Activated effector memory CD4-positive, alpha-beta T cell treated with Interleukin-2 at 50 U/mL for 16 hours (primary cell): ENCODE measurements at places on chromosomes 5 and 9.

DNA sequence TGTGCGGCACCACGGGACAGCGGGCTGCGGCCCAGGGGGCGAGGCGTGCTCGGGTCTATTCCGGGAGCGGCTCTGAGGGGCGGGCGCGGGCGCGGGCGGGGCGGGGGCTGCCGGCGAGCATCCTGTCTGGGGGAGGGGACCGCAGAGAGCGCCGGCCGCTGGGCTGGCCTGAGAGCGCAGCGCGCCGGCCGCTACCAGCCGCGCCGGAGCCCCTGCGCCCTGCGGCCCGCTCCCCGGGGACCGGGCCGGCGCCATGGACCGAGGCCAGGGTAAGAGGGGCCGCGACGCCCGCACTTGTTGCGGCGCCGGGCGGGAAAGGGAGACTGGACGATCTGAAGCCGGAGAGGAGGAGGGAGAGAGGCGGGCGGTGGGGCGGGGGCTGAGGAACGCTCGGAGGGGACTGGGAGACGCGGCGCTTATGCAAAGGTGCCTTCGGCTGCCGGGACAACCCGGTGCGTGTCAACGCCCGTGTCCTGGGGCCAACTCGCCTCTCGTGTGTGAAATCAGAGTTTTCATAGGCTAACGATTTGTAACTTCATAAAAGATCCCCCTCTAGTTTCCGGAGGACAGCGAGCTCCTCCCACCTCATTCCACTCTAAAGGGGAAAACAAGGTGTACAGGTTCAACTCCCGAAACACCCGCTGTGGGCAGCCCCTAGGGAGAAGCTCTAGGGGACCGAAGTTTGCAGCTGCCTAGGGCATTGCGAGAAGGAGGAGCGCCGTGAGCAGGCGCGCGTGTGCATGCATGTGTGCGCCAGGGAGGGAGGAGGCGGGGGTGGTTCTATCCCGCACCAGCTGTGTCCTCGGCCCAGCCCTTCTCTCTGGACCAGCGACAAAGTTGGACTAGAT is at the start of gene AFAP1L1:
Gene AFAP1L1 (plus strand): TSS at position 144 of the 848 bp plus-strand sequence. CDS start 110 bp downstream, at position 254.
- no peak for DNase-seq

GRCh38 chr5:33994845-33995244 is 10.4 kb upstream of the SLC45A2 start:
- no peak for DNase-seq

- DNase-seq = no peak
These were observed 984 bp upstream of the RAD23B start for GRCh38 chr9:107281922-107282667.

- no peak for DNase-seq
These were observed 161.3 kb downstream of the RAPGEF6 start for GRCh38 chr5:131473731-131474130.

DNA sequence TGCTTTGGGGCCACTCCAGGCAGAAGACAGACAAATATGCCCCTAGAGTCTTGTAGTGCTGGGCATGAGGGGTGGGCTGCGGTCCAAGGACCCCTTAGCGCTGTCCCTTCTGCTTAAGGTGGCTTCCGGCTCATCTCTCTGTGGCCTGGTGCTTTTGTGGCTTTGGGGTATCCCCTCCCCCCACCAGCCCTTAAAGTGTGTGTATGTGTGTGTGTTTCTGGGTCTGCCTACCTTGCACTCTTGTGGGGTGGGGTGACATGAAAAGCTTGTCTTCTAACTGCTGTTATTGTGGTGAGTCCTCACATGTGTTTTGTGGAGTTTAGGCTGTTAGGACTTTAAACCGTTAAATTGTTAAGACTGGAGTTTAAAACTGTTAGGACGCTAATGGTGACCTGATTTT is 23.6 kb downstream of the MARCHF6 start:
- no peak for DNase-seq

- no peak for DNase-seq
These were observed 11.0 kb downstream of the RASA1 start for GRCh38 chr5:87278590-87279100.
